ENCODE measurements at places on chromosomes 11 and 22.

- no peak for DNase-seq
These were observed 242.0 kb downstream of the METTL15 start for GRCh38 chr11:28350216-28350615.

GRCh38 chr11:44775366-44775984 is 48.7 kb downstream of the TSPAN18 start:
- peak; percentile 86 for DNase-seq

DNA sequence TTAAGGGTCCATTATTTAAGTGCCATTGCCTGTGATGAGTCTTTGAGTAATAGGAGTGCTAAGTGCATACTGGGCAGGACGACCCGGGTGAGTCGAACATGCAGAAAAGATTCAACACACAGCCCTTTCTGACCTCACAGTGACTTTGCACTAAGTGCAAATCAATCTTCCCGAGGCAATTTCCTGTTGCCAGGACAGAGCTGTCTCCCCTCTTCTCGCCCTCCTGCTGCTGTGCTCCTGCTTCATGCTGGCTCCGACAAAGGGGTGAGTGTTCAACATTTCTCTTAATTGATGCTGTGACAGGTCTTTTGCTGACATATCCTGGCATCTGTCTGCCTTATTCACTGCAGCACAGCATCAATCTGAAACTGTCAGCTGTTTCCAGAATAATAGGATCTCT is 42.0 kb downstream of the MCHR1 start:
- DNase-seq, result peak; percentile 85

DNA sequence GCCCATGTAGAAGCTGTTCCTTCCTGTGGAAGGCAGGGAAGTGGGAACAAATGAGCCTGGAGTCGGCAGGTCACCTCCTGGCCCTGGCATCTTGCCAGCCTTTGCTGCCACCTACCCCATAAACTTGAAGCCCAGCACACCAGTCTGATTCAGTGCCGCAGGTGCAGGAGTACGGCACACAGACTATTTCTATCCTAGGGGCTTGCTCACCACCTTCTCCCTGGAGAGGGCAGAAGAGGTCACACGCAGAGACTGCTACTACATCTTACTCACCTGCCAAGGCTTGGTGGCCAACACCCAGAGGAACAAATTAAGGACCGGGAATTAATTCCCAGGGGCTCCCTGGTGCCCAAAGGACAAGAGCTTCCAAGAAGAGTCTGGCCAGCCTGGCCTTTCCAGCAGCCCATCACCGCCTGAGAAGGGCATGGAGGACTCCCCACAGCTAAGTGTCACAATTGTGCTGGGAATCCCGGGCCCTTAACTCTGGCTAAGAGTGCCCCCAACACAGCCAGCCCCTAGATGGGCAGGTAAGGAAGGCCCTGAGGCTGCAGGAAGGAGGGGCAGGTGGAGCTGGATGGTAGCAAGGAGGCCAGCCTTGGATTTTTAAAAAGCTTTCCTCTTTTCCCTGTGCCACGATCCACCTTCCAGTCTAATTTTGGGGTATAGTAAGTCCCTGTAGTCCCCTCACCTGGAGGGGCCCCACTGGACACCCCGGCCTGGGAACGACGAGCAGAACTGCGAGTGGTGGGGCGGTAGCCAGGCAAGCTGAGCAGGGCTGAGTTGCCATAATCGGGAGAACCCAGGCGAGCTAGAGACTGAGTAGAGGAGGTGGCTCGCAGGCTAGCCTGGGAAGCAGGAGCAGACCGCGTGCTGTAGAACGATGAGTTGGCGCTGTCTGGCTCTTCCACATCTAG is 6.9 kb downstream of the IL18BP start:
- no peak for DNase-seq

DNA sequence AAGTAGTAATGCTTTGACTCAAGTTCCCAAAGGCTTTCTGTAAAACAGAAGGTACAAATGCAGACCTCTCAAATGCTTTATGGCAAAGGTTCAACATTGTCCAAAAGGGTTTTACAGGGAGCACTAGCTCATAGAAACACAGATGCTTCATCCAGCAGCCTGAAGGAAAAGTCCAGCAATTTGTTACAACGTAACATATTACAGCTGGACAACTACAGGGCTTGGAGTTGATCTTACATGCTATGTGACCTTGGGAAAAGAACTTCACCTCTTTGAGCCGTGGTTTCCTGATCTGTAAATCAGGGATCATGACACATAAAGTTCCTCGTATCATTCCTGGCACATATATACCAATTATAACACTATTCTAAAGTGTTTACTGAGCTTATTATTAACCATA is 84.9 kb downstream of the DDIAS start:
- no peak for DNase-seq

GRCh38 chr11:3434976-3435375 is 56.0 kb upstream of the ZNF195 start:
- no peak for DNase-seq

GRCh38 chr11:69430566-69430965 is 50.9 kb upstream of the LINC01488 start:
- no peak for DNase-seq

GRCh38 chr11:117917591-117918151 is 11.5 kb downstream of the TMPRSS13 start:
- DNase-seq, result no peak

- DNase-seq, result no peak
These were observed 437.4 kb downstream of the MIAT start for GRCh38 chr22:27094633-27095308.

DNA sequence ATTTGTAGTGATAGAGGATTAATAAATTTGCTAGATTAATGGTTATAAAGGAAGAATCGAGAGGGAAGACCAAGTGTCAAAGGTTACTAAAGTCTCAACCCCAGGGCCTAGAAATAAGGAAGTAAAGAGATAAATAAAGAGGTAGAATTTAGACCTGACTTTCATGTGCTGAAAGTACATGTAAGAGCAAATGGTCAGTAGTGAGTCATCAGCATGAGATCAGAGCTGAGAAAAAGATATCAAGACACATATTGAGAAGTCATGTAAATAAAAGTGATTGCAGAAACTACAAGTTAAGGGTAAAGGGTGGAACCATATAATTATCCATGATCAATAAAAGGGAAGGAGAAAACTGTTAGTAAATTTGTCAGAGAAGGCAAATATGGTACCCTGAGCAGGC is 1.4 kb upstream of the OR8B8 start:
- DNase-seq, result no peak

DNA sequence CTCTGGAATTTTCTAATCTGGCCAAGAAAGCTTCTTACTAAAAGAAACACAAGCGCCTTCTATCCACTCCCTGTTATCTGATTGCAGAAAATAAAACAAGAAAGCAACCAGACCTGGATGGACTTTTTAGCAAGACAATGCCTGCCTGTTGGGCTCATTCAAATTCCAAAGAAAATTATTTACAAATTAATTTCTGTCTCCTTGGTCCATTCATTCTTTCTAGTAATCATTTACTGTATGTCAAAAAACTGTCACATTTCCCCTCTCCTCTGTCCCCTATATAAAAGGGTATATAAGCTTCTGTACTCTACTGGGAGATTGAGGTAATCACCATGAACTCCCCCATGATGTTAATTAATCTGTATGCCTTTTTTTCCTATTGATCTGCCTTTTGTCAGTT is 279.9 kb downstream of the DLG2 start:
- DNase-seq, result no peak

DNA sequence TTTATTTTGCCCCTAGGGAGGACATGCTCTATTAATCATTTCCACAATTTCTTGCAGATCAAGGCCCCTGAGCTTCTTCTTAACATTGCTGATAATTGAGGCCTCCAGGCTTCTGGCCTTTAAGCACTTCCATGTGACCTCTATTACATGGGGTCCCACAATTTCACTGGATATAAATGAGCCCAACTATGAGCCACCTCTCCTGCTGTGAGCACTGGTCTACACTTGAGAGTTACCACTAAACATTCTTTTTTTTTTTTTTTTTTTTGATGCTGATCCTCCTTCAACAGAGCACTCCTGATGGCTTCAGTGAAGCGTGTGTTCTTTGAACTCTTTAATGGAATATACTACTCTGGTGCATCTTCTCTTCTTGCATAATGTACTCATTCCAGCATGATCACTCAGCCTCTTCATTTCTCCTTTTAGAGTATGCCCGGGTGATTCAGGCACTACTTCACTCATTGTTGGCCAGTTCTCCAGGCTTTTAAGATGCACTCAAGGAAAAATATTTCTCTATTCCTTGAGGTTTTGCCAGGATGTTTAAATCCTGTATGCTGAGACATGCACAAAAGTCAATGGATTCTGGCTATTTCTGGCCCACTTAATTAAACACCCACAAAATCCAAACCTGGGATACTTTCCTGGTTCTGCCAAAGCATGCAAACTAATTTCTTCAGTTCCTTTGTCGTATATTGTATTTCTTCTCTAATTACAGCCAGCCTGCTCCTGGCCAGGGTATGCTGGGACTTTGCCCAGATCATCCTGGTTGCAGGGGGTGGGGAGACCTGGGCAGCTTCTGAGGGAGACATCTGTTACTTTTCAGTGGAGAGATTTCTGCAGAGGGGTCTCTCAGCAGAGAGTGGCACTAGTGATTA is 257.8 kb upstream of the LUZP2 start:
- DNase-seq, result peak; percentile 7

DNA sequence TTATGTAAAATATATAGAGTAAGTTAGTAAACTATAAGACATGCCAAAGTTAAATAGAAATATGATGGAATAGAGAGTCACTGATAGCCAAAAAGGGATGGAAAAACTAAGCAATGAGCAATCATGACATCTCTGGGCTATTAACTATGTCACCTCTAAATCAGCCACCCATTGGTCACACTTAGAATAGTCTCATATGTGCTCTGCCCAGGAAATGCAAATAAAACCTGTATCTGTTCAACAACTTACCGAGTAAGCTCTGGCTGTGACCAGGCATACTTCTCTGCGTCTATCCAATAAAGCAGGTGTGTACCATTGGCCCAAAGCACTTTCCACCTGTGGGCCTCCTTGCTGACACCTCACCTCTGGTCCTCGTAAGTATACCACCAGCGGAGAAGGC is 1.6 kb upstream of the ARL14EP start:
- DNase-seq, result no peak

DNA sequence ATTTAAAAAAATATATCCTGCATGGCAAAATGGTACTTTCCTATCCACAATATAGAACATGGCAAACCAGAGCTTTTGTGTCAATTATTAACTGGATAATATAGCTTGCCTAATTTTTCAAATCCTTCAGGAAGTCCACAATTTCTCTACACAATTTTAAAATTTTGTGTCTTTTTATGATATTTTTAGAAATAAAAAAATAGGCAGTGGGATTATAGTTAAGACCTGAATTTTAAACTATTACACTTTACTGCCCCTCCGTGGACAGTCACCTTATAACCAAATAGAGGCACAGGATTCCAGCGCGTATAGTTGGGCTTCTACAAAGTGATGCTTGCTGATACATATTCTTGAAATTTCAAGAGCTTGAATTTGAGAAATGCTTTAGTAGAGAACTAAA is 2.1 kb upstream of the DMC1 start:
- peak; percentile 36 for DNase-seq

- no peak for DNase-seq
These were observed 64.4 kb upstream of the MYEOV start for GRCh38 chr11:69229511-69229910.

- DNase-seq, result no peak
These were observed 31.5 kb upstream of the RAB38 start for GRCh38 chr11:88206751-88207150.

DNA sequence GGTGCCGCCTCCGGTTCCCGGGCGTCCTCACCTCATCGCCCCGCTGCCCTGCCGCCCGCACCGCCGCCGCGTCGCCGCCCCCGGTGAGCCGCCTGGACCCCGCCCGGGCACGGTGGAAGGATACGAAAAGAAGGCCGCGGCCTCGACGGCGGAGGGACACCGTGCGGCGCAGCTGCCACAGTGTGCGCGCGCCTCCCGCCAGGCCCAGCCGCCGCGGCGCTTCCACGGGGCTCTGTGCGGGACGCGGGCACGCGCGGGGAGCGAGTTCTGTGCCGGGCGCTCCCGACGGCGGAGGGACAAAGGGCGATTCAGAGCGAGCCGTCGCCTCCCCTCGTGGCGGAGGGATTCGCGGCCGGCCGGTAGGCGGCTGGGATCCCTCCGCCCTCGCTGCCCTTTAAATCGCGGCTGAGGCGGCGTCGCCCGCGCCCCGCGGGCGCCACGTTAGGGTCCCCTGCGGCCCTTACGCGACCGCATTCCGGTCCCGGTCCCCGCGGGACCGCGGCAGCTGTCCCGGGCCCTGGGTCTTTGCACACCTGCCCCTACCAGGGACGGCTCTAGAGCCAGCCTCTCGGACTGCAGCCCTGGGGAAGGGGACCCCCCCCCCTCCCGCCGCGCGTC is 568 bp upstream of the KMT5B start:
- peak; percentile 90 for DNase-seq

GRCh38 chr11:72224564-72225410 is at the start of gene INPPL1:
TSS of gene INPPL1 (plus strand) at chr11:72224767. CDS start at chr11:72224985, 218 bp downstream.
- DNase-seq, result no peak

DNA sequence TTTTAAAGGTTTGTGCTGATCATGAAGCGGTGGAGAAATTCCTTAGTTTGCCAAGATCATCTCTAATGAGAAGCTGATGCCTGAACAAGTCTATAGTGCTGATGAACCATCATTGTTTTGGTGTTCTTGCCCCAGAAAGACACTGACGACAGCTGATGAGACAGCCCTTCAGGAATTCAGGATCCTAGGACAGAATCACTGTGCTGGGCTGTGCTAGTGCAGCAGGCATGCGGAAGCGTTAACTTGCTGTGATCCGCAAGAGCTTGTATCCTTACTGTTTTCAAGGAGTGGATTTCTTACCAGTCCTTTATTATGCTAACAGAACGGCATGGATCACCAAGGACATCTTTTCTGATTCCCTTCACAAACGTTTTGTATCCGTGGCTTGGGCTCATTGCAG is 104.1 kb downstream of the TBC1D22A start:
- DNase-seq, result no peak

DNA sequence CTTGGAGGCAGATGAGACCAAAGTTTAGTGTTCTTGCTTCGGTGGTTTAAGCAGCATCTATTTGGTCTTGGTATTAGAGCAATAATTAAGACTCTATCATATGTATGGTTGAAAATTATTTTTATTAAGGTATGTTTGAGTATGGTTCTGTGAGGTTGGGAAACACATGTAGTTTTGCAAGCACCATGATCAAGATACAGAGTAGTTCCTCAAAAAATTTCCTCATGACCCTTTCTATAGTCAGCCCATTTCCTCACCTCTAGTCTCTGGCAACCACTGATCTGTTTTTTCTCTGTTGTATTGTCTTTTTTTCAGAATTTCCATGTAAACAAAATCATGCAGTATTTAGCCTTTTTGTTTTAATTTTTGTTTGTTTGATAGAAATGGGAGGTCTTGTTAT is 18.4 kb downstream of the MTMR3 start:
- no peak for DNase-seq

DNA sequence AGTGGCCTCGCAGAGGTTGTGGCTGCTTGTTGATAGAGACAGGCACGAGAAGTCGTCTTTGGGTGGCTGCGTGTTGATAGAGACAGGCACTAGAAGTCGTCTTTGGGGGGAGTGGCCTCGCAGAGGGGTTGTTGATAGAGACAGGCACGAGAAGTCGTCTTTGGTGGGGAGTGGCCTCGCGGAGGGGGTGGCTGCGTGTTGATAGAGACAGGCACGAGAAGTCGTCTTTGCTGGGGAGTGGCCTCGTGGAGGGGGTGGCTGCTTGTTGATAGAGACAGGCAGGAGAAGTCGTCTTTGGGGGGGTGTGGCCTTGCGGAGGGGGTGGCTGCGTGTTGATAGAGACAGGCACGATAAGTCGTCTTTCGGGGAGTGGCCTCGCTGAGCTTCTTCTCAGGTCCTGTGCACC is 328.8 kb downstream of the TBC1D22A start:
- DNase-seq, result no peak

Data from NCI-H2227 treated with DMSO at 0.1 percent for 48 hours (cell line).